ENCODE measurements at places on chromosomes 6 and 20. TPM values are rescaled to one million over a fixed set of nuclear protein-coding genes. Genes with fewer than 3 reads are reported as not detected.
A peak's percentile ranks its signal among the peaks of the same experiment; 100 is the strongest.

GRCh38 chr6:118639054-118639964 lies 12.1 kb downstream of the CEP85L start:
- no peak overlapping the region for H3K4me3 ChIP-seq
- no peaks in the 10 kb centered on the region for H3K27me3 ChIP-seq
- H3K36me3 ChIP-seq = no peaks in the 10 kb centered on the region
- no peak for DNase-seq
- H3K27ac ChIP-seq = no peak overlapping the region
- H3K4me1 ChIP-seq = peaks cover 8% of the 10 kb centered on the region

Gene TMC2
- not detected for polyA plus RNA-seq

GRCh38 chr6:89731924-89732567 lies 87.5 kb downstream of the MDN1 start:
- peaks cover 9% of the 10 kb centered on the region for H3K4me1 ChIP-seq
- no peaks in the 10 kb centered on the region for H3K27me3 ChIP-seq
- no peak overlapping the region for H3K27ac ChIP-seq
- no peak for DNase-seq

GRCh38 chr20:21808863-21809664 lies 103.6 kb downstream of the PAX1 start:
- H3K4me1 ChIP-seq = no peaks in the 10 kb centered on the region
- no peak overlapping the region for H3K27ac ChIP-seq
- H3K27me3 ChIP-seq = no peaks in the 10 kb centered on the region

Gene MYBL2
- not detected for polyA plus RNA-seq

DNA sequence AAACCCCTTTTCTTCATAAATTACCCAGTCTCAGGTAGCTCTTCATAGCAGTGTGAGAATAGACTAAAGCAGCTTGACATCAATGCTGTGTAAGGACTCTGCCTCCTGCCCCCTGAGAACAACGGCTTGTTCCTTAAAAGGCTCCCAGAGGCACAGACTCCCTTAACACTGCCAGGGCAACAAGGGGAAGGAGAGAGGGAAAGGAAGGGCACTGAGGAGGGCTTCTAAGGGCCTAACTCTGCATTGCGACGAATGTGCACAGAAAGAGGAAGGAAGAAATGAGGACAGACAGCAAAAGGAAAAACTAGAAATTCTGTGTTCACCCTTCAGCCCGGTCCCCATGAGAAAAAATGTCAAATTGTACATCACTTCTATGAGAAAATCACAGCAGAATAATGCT lies 74.0 kb downstream of the AGPAT4 start:
- peak overlapping the region; percentile 42 for H3K27ac ChIP-seq
- DNase-seq = peak; percentile 23
- no peaks in the 10 kb centered on the region for H3K27me3 ChIP-seq
- H3K36me3 ChIP-seq = no peaks in the 10 kb centered on the region
- peaks cover 40% of the 10 kb centered on the region for H3K4me1 ChIP-seq

DNA sequence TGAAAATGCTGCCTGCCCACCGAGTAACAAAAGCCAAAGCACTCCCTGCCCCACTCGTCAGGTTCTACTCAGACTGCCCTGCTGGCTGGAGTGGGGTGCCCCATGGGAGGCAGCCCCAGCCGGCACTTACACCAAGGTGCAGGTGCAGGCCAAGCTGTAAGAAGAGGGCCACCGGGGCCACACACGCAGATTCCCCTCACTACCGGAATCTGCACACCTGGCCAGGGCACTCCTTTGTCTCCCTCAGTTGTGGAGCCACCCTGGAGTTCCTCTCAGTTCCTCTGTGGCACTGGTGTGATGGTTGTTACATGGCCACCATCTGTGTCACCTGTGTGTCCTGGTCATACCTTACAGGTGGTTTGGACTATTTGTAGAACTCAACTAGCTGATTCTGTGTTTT lies 112.4 kb downstream of the FOXO3 start:
- peaks cover 19% of the 10 kb centered on the region for H3K36me3 ChIP-seq
- no peak overlapping the region for H3K4me3 ChIP-seq
- peaks cover 9% of the 10 kb centered on the region for H3K4me1 ChIP-seq
- H3K27ac ChIP-seq = peak overlapping the region; percentile 54

GRCh38 chr6:24296944-24297343 lies 60.9 kb downstream of the DCDC2 start:
- no peak for DNase-seq
- no peak overlapping the region for H3K27ac ChIP-seq
- H3K27me3 ChIP-seq = no peaks in the 10 kb centered on the region

Gene TREML2
- polyA plus RNA-seq = 0.89 TPM

Gene RAD21L1
- not detected for polyA plus RNA-seq

Gene ADGRF5
- polyA plus RNA-seq = not detected

Gene AHI1
- polyA plus RNA-seq = 1.4 TPM
